ENCODE measurements at places on chromosomes 3 and 15. TPM values are rescaled to one million over a fixed set of nuclear protein-coding genes. Genes with fewer than 3 reads are reported as not detected.

Gene ROPN1
- total RNA-seq, result not detected

Gene TMEM158
- 15.5 TPM for total RNA-seq

Gene CHST2
- 27.7 TPM for total RNA-seq

Gene CCR1
- total RNA-seq, result 1.0 TPM

Gene TKT
- 214 TPM for total RNA-seq
